Gastrocnemius medialis (tissue), 4 donors: ENCODE measurements at places on chromosomes 6 and 20. TPM values are rescaled to one million over a fixed set of nuclear protein-coding genes. Genes with fewer than 3 reads are reported as not detected.

Gene HAO1
- total RNA-seq: 0.23 TPM

Gene C6orf141
- not detected for total RNA-seq

Gene FAM209B
- total RNA-seq: not detected

Gene NEDD9
- total RNA-seq: 39.9 TPM

Gene ACOT8
- total RNA-seq: 32.3 TPM

Gene BMP6
- total RNA-seq: 1.7 TPM

Gene GNRH2
- total RNA-seq: not detected

Gene ZNF341
- total RNA-seq: 1.8 TPM

Gene TNF
- total RNA-seq: 0.23 TPM

Gene STK4
- total RNA-seq: 5.9 TPM

Gene BNIP5
- not detected for total RNA-seq

Gene HLA-DRB1
- 25.2 TPM for total RNA-seq

Gene COL20A1
- total RNA-seq: not detected

Gene BMP2
- total RNA-seq: 2.8 TPM

Gene BTN1A1
- total RNA-seq: not detected

Gene MUC22
- 0.11 TPM for total RNA-seq

Gene FOXA2
- total RNA-seq: 0.42 TPM

Gene MUCL3
- total RNA-seq: not detected

Gene CST1
- total RNA-seq: not detected

Gene FAM162B
- 3.4 TPM for total RNA-seq

Gene PAK5
- not detected for total RNA-seq

Gene SYTL3
- 10.1 TPM for total RNA-seq

Gene PLCG1
- total RNA-seq: 23.6 TPM

Gene GRM1
- 0.04 TPM for total RNA-seq

Gene JPH2
- total RNA-seq: 18.3 TPM

Gene HLA-DRA
- total RNA-seq: 61.9 TPM

Gene AGER
- total RNA-seq: not detected

Gene ZSCAN31
- total RNA-seq: 14.1 TPM

Gene KCNG1
- total RNA-seq: not detected

Gene C6orf132
- not detected for total RNA-seq

Gene HLA-DRB5
- 0.80 TPM for total RNA-seq

Gene RGS17
- total RNA-seq: 0.11 TPM

Gene HLA-DQA1
- total RNA-seq: 3.5 TPM

Gene CD24
- 1.1 TPM for total RNA-seq

Gene CLVS2
- 0.36 TPM for total RNA-seq

Gene PPDPF
- 92.7 TPM for total RNA-seq

Gene BTNL2
- total RNA-seq: not detected

Gene WFDC2
- not detected for total RNA-seq

Gene FAXC
- 0.80 TPM for total RNA-seq

Gene KIF25
- total RNA-seq: not detected

Gene MYMX
- total RNA-seq: not detected

Gene ZNF512B
- total RNA-seq: 5.7 TPM

Gene PNISR
- 20.5 TPM for total RNA-seq

Gene WFDC13
- total RNA-seq: not detected

Gene CEBPB
- 219 TPM for total RNA-seq

Gene GNMT
- total RNA-seq: 1.1 TPM

Gene WFDC5
- not detected for total RNA-seq

Gene ACSS1
- 11.7 TPM for total RNA-seq
